ENCODE measurements at places on chromosomes 5 and 9.

- DNase-seq = no peak
These were observed 1.8 kb upstream of the NTRK2 start for GRCh38 chr9:84667571-84668195.

- DNase-seq = no peak
These were observed 283.0 kb downstream of the AOPEP start for GRCh38 chr9:95009459-95009858.

DNA sequence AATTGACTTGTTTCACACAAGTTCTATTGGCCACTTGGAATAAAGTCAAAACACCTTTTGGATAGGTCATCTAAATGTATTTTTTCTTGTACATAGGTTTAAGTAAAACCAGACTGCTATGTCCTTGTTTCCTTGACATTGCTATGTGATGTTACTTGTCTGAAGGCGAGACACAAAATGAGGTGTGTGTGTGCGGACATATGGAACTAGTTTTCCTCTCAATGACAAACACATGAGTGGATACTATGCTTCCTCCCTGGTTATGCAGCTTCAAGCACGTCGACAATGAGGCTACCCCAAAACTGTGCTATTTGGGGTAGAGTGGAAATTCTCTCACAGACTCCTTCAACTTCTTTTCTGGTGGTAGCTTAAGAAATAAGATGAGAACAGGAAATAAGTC is 276.8 kb downstream of the GAS1 start:
- no peak for DNase-seq

DNA sequence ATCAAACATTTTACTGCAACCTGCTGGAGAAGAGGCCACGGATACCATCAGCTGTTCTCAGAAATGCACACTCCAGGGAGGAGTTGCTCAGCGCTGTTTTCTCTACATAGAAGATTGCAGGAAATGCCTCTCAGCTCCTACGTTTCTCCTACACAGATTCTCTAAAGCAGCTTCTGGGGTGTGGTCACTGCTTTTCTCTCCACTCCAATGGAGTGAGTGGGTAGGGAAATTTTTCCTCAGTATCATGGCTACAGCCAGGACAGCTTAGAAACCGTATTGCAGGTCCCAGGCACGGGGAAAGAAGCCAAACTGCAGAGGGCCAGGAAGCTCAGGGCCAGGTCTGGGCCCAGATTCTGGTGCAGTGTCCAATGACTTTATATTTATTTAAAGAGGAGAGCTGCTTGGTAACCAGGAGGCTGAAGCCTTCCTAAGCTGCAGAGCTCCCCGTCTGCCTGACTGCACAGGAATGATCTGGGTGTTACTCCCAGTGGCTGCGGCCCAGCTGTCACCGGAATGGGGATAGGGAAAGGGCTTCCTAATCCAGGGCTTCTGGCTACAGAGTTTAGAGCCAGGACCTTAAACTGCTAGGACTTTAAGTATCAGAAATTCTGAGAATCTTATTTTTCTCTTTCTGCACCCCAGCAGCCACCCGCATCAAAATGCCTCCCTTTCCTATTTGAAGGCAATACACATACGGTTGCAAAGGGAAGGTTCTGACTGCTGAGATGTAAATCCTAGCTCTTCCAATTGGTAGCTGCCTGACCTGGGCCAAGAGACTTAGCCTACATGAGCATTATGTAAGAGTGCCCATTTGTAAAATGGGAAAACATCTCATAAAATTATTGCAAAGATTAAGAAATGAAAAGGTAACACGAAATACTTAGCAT is 1.4 kb upstream of the SPTAN1 start:
- no peak for DNase-seq

- DNase-seq = peak; percentile 76
These were observed 896 bp downstream of the EBF1 start for GRCh38 chr5:159098603-159099436.

Measured in activated CD8-positive, alpha-beta memory T cell treated with anti-CD3 and anti-CD28 coated beads, Interleukin-2, amount 50 U/mL, for 48 hours (primary cell).